Activated CD8-positive, alpha-beta memory T cell treated with anti-CD3 and anti-CD28 coated beads, Interleukin-2, amount 50 U/mL, for 48 hours (primary cell): ENCODE measurements at places on chromosomes 12 and 14.

DNA sequence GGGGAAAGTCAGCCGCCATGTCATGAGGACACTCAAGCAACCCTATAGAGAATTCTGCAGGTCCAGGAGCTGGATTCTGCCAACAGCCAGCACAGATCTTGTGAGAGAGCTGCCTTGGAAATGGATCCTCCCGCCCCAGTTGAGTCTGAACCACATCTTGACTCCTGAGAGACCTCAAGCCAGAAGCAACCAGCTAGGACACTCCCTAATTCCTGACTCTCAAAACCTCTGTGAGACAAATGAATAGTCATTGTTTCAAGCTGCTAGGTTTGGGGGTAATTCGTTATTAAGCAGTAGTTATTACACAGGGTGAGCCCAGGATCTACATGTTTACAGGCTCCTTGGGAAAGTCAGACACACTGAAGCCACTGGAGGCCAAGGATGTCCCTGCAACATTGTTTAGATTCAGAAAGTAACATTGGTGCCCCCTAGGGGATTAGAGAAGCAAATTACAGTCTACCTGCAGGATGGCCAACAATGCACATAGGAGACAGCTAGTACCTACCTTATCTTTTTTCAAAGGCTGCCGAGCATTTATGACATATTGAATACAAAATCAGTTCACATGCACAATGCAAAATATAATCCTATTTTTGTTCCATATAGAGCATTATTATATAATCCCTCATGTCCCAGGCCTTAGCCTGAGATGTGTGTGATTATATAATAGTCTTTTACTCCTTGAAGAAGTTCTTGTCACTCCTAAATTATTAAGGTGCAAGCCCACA, 57.9 kb upstream of the FICD start:
- DNase-seq = no peak

- no peak for DNase-seq
These were observed 638.3 kb upstream of the TBX3 start for GRCh38 chr12:115322275-115322674.

DNA sequence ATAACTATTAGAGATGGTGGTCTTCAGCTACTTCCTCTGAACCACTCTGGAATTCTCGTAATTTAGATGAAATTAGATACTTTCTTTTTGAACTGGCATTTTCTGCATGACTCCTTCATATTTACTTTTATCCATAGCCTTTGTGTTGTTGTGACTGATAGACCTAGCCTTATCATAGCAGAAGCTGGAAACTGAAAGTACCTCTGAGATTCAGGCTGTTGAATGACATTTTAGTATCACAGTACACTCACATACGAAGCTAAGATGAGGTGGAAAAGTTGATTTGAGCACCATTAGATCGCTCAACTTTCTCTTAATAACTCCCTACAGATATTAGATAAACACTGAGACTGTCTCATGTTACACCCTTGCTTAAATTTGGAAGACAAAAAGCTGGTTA, 525.1 kb upstream of the FBXO33 start:
- DNase-seq = no peak

DNA sequence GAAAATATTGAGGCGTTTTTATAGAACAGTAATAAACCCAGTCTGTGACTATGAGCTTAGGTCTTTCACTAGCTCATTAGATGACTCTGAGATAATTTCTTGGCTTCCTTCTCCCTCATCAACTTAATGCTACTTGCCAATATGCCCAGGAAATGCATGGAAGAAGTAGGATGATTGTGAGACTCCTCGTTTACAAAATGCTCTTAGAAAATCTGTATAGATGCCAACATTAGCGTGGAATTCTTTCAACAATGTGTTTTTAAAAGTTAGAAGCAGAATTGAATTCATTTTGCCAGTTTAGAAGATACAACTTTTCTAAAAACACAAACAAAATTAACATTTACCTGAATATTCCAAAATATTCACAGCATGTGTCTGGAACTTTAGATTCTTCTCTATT, 424.6 kb downstream of the BTG1 start:
- DNase-seq = no peak

DNA sequence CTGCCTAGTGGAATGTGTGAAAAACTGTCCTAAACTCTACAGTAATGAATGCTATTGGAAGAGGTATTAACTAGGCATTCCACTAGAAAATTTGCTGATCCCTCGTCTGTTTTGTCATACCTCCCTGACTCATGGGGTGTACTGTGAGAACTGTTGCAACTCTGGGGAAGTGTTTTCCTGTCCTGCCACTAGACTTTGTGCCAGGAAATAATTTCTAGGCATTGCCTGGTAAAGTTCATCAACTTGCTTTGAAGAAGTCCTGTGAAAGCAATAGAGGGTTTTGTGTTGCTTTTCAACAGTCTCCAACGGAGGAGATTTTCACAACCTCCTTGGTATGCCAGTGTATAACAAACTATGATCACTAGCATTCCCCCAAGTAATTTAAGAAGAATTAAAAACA, 139.9 kb downstream of the AKAP6 start:
- no peak for DNase-seq

GRCh38 chr14:53180272-53181221, 27.4 kb upstream of the DDHD1 start:
- peak; percentile 53 for DNase-seq
